ENCODE measurements at places on chromosomes 12 and 14. TPM values are rescaled to one million over a fixed set of nuclear protein-coding genes. Genes with fewer than 3 reads are reported as not detected.

Gene NUAK1
- total RNA-seq, result 3.0 TPM

Gene TAS2R46
- not detected for total RNA-seq

Gene CCDC177
- not detected for total RNA-seq

Gene FAM186B
- total RNA-seq, result under 0.01 TPM

Gene SLC2A14
- not detected for total RNA-seq

Gene RAPGEF3
- 0.74 TPM for total RNA-seq

Gene CCDC184
- total RNA-seq, result 0.34 TPM

Gene HPD
- 0.84 TPM for total RNA-seq

Gene GPRC5D
- not detected for total RNA-seq

Gene MIP
- total RNA-seq, result not detected

Gene HOXC6
- total RNA-seq, result 0.89 TPM

Gene GPRC5A
- 6.1 TPM for total RNA-seq

Gene PTPN11
- 62.4 TPM for total RNA-seq

Gene MIPOL1
- 7.6 TPM for total RNA-seq

Gene DHH
- total RNA-seq, result not detected

Gene SDR9C7
- not detected for total RNA-seq

Gene SMIM41
- not detected for total RNA-seq

Gene RNASE8
- total RNA-seq, result not detected

Gene OAS1
- not detected for total RNA-seq

Gene ANHX
- total RNA-seq, result not detected

Gene AICDA
- not detected for total RNA-seq

Gene NEDD8
- 246 TPM for total RNA-seq

Gene TSPAN19
- total RNA-seq, result under 0.01 TPM

Gene PLEKHD1
- total RNA-seq, result not detected

All from bronchus fibroblast of lung (primary cell).